ENCODE measurements at places on chromosomes 1 and 21. TPM values are rescaled to one million over a fixed set of nuclear protein-coding genes. Genes with fewer than 3 reads are reported as not detected.

DNA sequence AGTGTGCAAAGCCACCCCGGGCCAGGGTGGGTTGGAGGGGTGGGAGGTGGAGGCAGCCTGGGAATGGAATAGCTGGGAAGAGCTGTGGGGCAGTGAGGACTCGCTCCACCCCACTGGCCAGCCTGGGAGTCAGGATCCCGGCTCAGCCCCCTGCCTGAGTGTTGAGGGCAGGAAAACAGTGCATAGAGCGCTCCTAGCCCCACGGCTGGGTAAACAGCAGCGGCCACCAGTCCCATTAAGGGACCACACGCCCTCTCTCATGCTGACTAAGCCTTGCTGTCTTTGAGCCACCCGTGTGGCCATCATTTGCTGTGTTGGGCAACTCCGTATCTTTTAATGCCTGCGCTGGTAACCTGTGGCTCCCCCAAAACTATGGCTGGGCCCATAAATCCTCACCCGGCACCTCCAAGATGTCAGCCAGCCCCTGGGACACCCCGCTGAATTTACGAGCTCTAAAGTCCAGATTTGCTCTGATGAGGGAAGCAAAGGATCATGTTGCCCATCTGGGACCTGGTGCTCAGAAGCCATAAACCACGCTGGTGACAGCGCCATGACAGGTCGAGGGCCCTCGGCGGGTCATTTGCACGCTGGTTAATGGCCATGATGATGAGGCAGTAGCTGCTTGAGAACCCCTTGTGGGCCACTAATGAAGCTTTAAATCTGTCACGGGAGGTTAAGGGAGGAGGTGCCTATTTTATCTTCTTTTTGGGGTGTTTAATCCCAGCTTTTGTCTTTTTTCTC lies 34.9 kb downstream of the SYF2 start:
- no peak for DNase-seq

Gene F5
- total RNA-seq: not detected

DNA sequence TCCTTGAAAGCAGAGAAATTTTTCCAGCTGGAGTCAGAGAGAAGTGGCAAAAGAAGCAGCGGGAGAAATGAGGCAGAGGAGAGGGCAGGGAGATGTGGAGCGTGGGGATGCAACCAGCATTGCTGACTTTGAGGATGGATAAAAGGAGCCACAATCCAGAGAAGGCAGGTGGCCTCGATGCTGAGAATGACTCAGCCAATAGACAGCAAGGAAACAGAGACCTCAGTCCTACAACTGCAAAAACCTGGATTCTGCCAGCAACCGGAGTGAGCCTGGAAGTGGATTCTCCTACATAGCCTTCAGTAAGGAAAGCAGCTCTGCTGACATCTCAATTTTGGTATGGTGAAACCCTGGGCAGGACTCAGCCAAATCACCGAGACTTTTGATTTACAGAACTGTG lies 128.9 kb upstream of the ATP1B1 start:
- no peak for DNase-seq

- no peak for DNase-seq
Measured at GRCh38 chr1:14251871-14252270, 346.6 kb upstream of the KAZN start.

Gene OR14K1
- not detected for total RNA-seq

DNA sequence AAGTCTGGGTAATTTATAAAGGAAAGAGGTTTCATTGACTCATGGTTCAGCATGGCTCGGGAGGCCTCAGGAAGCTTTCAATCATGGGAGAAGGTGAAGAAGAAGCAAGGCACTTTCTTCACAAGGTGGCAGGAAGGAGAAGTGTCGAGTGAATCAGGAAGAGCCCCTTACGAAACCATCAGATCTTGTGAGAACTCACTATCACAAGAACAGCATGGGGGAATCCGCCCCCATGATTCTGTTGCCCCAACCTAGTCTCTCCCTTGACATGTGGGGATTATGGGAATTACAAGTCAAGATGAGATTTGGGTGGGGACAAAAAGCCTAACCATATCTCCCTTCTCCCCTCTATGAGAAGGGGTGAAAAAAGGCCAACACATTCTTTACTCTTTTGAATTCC lies 11.2 kb upstream of the IVNS1ABP start:
- no peak for DNase-seq

- no peak for DNase-seq
Measured at GRCh38 chr21:42257091-42257765, 38.3 kb downstream of the ABCG1 start.

Gene LAD1
- 40.9 TPM for total RNA-seq
